ENCODE measurements at places on chromosomes 7 and 10. TPM values are rescaled to one million over a fixed set of nuclear protein-coding genes. Genes with fewer than 3 reads are reported as not detected.

Gene TAS2R40
- total RNA-seq, result not detected

Gene RAMP3
- total RNA-seq, result 2.3 TPM

Gene SLC29A3
- 5.7 TPM for total RNA-seq

Gene HMX3
- total RNA-seq, result not detected

Gene ORC5
- 20.7 TPM for total RNA-seq

Gene OPN4
- total RNA-seq, result not detected

Gene ITIH2
- total RNA-seq, result 1,345 TPM

Gene HOXA1
- total RNA-seq, result 0.28 TPM

Gene SYNPO2L
- not detected for total RNA-seq

Gene SAMD9L
- 5.2 TPM for total RNA-seq

Gene SLC16A9
- 0.59 TPM for total RNA-seq

Gene NUTM2D
- total RNA-seq, result 1.8 TPM

Gene BTRC
- 5.5 TPM for total RNA-seq

Gene VWC2
- total RNA-seq, result not detected

Gene KNDC1
- 8.0 TPM for total RNA-seq

Gene DOCK1
- 10.0 TPM for total RNA-seq

Gene ATRNL1
- 9.3 TPM for total RNA-seq

All from liver (tissue), 10 donors.